ENCODE measurements at places on chromosomes 3 and 15.
A peak's percentile ranks its signal among the peaks of the same experiment; 100 is the strongest.

- no peak for DNase-seq
Measured at GRCh38 chr15:45023659-45024225, 747 bp downstream of the SORD start.

DNA sequence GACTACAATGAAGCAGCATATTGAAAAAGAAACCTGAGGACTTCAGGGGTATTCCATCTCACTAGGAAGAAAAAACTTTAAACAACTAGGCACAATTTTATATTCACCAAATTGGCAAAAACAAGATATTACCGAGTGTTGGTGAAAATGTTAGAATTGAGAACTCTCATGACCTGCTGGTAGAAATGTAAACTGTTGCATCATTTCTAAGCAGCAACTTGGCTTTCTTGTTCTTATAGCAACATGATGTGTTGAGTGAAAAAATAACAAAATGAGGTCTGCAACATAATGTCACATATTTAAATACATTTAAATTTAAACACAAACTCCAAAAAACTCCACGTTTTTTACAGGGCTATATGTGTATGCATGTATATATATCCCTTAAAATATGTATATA lies 59.0 kb upstream of the SPPL2A start:
- DNase-seq: no peak

- peak; percentile 81 for DNase-seq
Measured at GRCh38 chr3:123027292-123028232, at the start of gene SEMA5B. SEMA5B (minus strand) TSS chr3:123027763; CDS start chr3:122961263, 66,500 bp downstream.

GRCh38 chr15:56739964-56740640 lies 6.8 kb upstream of the ZNF280D start:
- no peak for DNase-seq

GRCh38 chr3:108664266-108664665 lies 74.7 kb downstream of the DZIP3 start:
- DNase-seq: no peak

DNA sequence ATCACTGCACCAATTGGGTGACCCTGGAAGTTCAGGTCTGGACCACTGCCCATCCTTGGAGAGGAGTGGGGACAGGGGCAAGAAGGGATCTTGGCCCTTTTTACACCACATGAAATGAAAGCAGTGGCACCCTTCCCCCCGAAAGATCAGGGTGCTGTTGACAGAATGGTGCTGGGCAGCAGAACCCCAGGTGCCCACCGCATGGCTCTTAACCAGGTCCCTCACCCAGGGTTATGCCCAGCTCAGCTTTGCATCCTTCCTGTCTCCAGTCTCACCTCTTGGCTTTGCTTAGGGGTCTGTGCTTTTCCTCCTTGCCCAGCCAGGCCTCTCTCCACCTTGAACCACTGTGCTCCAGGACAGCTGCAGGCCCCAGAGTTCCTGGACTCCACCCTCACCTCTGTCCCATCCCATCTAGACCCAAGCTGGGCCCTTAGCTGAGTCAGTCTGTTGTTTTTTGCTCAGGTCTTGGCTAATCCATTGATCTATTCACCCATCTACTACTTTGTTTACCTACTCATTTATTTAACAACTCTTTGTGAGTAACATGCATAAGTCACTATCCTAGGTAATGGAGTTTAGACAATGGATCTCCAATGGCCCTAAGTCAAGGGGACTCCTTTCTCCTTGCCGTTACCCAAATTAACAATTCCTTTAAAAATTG lies 77.1 kb upstream of the PRR23E start:
- DNase-seq: no peak

- DNase-seq: peak; percentile 32
Measured at GRCh38 chr15:62625429-62626033, 417.0 kb upstream of the TPM1 start.

GRCh38 chr15:78929536-78930264 lies 15.1 kb downstream of the CTSH start:
- no peak for DNase-seq

DNA sequence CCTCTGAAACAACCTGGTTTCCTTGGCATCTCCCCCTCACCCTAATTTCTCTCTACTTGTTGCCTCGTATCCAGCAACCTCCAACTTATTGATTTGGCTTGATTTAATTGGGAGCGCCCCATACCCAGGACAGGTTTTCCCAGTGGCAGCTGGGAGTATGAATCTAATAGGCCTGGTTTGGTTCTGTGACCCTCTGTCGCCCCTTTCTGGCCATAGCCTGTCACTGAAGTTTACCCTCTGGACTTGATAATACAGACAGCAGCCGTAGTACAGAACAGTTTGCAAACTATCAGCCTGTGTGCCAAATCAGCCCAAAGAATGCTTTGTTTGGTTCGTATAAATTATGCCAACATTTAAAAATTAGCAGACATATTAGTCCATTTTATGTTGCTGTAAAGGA lies 525.1 kb upstream of the GOLIM4 start:
- DNase-seq: peak; percentile 73

GRCh38 chr3:133821767-133822638 lies 16.4 kb downstream of the SRPRB start:
- no peak for DNase-seq

DNA sequence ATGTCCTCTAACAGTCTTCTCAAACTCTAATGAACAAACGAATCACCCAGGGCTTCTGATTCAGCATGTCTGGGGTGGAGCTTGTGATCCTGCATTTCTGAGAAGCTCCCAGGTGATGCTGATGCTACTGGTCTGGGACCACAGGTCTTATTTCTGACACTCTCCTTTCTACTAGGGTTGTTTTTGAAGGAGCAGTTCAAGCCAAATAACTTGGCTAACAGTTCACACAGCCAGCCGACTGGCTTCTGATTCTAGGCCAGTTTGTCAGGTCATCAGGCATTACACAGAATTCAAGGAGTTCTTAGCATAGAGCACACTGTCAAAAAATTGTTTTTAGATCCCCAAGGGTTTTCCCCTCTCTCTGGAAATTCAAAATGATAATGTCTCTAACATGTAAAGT lies 100.7 kb downstream of the TIGIT start:
- no peak for DNase-seq

GRCh38 chr15:85164841-85165466 lies 183.3 kb downstream of the PDE8A start:
- no peak for DNase-seq

GRCh38 chr3:127999509-128000106 lies 52.6 kb upstream of the SEC61A1 start:
- DNase-seq: no peak

DNA sequence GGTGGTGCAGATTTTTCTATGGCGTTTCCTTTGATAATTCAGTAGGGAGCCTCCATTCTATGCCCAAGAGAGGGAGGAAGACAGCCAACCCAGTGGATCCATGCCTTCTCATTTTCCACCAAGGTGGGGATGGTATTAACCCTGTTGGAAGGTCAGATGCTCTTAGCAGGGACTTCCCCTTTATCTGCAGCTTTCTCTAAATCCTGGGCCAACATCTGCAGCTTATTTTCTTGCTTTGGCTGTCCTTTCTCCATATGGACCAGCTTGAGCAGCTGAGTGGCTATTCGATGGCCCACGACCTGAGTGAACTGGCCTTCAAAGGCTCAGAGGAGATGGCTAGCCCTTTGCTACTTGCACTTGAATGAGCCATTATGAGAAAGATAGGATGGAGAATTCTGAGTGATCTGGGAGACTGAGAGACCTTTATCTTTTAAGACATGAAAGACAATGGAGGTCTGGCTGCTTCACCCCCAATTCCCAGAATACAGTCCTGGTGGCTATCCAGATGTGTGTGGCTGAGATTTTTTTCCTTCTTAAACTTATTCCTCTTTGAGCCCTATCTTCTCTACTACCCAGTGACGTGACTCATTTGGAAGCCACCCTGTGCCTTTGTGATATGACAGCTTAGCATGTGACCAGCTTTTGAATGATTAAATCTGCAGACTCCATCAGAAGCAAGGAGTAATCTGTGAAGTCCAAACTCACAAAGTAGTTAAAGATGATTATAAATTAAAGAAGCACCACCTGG lies 39.6 kb upstream of the TRAK1 start:
- no peak for DNase-seq

DNA sequence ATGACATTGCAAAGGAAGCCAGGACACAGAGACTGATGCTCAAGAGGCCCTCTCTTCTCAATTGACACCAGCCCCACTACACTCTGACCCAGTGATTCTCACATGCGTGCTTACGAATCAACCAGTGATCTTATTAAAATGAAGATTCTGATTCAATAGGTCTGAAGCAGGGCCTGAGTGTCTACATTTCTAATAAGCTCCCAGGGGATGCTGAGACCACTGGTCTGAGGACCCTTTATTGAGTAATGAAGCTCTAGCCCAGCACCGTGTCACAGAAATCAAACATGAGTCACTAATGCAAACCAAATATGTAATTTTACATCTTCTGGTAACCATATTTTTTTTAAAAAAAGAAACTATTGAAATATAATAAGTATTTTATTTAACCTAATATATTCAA lies 689.1 kb upstream of the LMCD1 start:
- DNase-seq: no peak

DNA sequence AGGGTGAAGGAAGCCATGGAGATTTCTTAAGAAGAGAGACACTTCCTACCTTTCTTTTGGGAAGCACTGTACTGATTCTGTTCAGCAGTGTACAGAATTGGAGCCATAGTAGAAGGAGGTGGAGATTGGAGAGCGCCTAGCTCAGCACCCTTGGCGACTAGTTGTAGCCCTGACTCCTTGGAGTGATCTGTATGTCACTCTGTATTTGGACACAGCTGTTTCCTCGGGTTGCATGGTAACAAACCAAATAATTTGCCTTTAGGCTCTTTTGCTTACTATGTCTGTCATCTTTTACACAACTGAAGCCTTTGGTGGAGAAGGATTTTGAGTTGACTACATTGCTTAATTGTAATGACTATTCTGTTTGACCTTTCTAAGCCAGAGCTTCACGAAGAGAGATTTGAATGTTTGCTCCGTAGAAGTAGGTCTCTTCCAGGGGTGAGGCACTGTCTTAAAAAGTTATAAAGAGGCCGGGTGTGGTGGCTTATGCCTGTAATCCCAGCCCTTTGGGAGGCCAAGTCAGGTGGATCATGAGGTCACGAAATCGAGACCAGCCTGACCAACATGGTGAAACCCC lies 77.1 kb downstream of the AKAP13 start:
- no peak for DNase-seq

DNA sequence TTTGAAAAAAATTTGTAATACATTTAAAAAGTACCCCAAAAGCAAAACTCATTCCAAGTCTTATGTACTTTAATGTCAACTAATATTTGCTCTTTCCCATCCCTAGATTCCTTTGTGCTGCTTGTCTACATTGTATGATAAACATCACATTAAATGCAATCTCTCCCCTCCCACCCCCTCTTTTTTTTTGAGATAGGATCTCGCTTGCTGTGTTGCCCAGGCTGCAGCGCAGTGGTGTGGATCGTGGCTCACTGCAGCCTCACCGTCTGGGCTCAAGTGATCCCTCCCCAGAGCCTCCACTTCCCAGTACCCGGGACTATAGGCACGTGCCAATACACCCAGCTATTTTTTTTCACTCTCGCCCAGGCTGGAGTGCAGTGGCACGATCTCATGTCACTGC lies 12.6 kb downstream of the MAP2K1 start:
- no peak for DNase-seq

GRCh38 chr3:48536785-48537184 lies 19.8 kb downstream of the PFKFB4 start:
- no peak for DNase-seq

DNA sequence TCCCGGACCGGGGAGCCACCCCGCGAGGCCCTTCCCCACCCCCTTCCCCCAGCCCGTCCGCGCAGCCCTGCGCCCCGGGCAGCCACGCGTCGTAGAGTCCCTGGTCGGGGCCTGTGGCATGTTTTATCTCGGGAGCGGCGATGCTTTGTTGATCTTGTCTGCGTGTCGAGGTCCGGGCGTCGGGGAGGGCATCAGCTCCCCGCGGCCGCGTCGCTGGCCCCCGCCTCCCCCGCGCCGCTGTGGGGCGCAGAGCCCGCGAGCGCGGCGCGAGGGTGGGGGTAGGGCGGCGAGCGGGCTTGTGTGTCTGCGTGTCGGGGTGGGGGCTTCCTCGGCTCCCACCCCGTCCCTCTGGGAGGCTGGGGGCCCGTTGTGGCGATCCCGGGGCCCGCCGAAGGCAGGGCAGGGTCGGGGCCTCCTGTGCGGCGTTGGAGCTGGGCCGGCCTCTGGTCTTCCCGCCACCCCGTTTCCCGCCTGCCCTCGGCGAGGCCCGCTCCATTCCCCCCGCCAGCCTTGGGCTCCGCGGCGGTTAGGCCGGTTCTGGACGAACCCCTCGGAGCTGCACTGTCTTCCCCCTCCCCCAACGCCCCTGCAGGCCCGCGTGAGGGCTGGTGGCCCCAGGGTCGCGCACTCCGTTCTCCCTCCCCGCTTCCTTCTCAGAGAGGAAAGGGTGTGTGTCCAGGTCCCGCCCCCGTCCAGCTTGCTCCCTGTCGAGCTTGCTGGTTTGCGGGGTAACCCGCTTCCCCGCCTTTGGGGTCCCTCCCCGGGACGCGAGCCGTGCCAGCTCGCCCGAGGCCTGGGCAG lies 695 bp downstream of the GMPS start:
- DNase-seq: peak; percentile 60

DNA sequence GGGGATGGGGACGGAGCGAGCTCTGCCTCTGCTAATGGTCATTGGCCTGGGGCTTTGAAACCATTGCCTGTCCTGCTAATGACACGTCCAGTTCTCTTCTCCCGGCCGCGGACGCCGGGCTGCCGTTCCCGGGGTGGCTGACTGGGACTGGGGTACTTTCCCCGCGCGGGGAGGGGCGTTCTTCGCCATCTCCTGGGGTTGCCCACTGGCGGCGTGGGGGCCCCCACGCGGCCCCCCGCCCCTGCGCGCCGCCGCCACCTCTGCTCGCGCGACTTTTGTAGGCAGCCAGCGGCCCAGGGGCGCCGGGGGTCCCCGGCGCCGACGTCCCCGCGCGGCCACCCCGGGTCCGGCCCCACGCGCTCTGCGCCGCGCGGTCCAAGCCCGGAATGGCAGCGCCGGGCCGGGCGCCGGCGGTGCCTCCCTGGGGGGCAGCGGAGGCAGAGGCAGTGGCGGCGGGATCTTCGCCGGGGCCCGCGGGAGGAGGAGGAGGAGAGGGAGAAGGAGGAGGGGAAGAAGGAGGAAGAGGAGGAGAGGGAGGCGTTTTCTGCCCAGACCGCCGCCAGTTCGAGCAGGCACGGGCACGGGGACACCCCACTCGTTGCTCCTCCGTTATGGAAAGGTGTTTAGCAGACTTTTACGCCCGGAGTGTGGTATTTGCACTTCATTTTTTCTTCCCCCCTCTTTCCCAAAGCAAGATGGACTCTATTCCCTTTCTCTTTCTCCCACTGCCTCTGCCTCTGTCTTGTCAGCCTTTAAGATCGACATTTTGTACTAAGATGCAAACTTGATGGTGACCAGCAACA lies 2.3 kb downstream of the BBX start:
- peak; percentile 72 for DNase-seq
